Suppressor macrophage treated with lipopolysaccharide for 1 hour (primary cell): ENCODE measurements at places on chromosomes 3 and 15.
A peak's percentile ranks its signal among the peaks of the same experiment; 100 is the strongest.

- peak; percentile 91 for DNase-seq
Measured at GRCh38 chr3:71725271-71725991, at the start of gene EIF4E3. EIF4E3 (minus strand) TSS chr3:71725402; CDS start chr3:71725367, 35 bp downstream.

DNA sequence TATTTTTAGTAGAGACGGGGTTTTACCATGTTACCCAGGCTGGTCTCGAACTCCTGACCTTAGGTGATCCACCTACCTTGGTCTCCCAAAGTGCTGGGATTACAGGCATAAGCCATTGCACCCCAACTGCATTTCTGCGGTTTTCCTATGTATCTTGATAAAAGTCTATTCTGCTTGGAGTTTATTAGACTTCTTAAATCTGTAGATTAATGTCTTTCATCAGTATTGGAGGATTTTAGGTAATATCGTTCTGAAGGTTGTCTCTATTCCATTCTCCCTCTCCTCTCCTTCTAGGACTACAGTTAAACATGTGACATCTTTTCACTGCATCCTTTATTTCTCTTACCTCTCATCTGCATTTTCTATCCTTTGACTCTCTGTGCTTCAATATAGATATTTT is 46.3 kb upstream of the GCNT3 start:
- DNase-seq: no peak

DNA sequence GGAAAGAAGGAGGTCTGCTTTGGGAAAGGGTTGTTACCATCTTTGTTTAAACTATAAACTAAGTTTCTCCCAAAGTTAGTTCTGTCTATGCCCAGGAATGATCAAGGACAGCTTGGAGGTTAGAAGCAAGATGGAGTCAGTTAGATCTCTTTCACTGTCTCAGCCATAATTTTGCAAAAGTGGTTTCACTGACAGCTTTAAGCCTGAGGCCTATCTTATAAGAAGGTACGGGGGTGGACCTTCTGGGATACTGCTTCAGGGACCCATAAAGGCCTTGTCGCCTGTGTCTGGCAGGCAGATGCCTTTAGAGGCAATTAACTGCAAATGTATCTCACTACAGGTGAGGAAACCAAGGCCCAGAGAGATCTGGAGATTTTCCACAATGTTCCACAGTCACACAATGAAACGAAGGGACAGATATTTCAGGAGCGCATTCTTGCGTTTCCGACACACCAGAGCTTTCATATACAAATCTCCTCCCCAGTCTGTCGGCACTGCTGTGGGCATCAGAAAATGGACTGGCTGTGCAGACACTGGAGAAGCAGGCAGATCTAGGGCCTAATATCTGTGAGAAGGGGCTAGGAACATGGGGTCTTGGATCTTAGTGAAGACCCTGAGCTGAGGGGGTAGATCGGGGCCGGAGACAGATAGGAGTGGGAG is 169.5 kb upstream of the SMAD3 start:
- DNase-seq: no peak

DNA sequence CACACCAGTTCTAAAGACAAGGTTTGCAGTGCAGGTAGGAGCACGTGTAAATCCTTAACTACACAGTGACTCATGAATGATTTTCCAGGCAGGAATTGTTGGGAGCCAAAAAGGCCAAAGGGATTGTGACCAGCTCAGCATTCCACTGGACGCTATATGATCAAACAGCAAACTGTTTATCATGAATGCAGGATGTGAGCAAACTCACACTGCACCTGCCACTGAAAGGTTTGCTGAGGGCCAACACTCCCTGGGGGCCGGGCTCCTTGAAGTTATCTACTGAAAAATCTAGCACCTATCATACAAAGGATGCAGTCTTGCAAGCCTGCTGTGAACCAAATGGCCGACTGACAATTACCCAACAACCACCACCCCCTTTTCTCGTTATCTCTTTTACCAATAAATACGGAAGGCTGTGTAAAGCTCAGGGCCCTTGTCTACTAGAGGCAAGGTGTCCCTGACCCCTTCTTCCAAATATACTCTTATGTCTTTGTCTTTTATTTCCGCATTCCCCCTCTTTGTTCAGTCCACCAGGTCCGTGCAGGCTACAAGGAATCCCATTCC is 11.5 kb upstream of the DNASE1L3 start:
- DNase-seq: no peak

- no peak for DNase-seq
Measured at GRCh38 chr3:27358372-27358771, 10.8 kb downstream of the NEK10 start.

DNA sequence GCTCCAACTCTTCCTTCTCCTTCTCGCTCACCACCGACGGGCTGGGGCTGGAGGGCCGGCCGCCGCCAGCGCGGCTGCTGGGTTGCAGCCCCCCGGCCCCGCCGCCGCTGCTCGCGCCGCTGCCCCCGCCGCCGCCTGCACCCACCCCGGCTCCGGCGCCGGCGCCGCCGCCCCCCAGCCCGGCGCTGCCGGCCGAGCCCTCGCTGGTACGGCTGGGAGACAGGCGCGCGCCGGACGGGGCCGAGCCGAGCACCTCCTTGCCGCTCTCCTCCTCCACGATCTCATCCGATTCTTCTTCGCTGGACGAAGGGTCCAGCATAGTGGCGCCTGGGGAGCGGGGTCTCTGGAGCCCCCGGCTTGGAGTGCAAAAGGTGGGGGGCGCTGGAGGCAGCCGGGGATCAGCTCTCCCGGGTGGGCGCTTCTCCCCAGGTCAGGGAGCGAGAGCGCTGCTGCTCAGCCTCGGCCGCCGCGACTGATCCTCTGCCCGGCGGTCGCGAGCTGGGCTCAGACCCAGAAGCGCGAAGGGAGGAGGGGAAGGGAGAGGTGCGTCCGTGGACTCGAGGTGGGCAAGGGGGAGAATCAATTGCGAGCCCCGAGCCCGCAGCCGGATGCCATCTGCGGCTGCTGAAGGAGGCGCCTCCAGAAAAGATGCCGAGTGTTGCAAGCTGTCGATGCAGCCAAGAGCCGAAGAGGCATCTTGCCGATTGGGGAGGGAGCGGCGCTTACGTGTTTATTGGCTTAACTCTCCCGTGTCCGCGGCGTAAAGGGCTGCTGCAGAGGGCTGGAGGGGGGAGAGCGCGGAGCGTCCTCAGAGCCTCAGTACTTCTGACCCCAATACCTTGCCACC is at the start of gene CADPS:
CADPS (minus strand) TSS at position 706 of the 847 bp plus-strand sequence; CDS start at position 319, 387 bp downstream.
- DNase-seq: no peak

GRCh38 chr3:34361921-34362320 is 563.5 kb downstream of the PDCD6IP start:
- DNase-seq: peak; percentile 95

- DNase-seq: peak; percentile 85
Measured at GRCh38 chr3:171824824-171825221, 14.5 kb upstream of the PLD1 start.

DNA sequence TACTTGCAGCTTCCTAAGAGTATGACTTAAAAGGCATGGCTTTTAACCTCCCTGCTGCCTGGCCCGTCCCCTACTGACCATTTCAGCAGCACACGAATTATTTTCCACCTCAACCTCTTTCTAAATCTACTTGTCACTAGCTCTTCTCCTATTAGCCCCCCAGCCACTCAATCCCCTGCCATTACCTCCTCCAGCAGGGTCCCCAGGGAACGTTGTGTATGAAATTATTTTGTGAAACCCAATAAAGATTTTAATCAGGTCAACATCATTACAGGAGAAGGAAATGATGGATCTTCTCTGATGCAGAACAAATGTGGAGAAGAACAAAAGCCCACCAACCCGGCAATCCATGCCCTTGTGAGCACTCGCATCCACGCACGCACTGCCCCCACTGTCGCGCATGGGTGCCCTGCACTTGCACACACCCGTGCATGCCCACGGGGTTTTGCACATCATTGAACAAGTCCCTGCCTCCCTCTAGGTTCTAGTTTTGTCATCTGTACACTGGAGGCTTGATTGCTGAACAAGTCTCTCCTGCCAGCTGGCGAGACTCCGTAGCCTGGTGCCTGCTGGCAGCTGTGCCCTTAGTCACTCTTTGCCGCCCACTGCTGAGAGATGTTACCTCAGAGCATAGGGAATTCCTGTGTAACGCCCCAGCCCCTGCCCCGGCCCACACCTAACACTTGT is 51.6 kb downstream of the LINGO1 start:
- no peak for DNase-seq

GRCh38 chr3:29686889-29687592 is 406.2 kb downstream of the RBMS3 start:
- DNase-seq: peak; percentile 5

DNA sequence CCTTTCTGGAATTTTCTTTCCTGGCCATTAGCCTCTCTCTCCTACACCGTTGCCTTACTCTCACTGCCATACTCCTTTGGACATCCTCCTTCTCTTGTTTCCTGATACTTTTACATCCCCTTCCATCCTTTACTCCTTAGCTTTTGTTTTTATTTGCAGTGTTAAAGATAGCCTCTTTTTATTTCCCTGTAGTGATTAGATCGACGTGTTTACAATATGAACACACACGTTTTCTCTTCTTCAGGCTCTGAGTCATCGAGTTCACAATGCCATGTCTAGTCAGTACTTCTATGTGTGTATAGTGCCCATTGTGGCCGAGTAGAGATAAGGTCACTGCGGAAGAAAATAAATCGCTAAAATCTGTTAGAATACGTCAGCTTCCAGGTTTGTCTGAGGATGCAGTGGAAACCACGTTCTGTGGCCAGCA is 208.5 kb downstream of the LPP start:
- DNase-seq: peak; percentile 30

- peak; percentile 92 for DNase-seq
Measured at GRCh38 chr3:196684548-196685407, 27.3 kb downstream of the CEP19 start.

GRCh38 chr3:46087871-46088270 is 60.6 kb upstream of the XCR1 start:
- DNase-seq: peak; percentile 84

DNA sequence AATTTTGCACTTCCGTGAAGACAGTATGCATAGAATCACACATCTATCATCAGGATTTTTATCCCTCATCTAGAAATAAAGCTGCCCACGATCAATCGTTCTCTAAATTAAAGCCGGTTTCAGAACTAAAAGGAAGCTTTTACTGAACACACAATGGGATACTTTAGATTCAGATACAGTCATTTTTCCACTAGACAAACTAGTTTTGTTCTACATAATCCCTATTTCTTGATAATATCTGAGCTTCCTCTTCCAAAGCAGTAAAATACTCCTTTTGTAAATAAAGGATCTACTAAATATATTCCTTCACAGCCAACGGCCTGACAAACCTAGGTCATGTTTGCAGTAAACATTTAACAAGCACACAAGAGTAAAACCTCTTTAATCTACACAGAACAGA is 2.0 kb upstream of the GANC start:
- DNase-seq: no peak

DNA sequence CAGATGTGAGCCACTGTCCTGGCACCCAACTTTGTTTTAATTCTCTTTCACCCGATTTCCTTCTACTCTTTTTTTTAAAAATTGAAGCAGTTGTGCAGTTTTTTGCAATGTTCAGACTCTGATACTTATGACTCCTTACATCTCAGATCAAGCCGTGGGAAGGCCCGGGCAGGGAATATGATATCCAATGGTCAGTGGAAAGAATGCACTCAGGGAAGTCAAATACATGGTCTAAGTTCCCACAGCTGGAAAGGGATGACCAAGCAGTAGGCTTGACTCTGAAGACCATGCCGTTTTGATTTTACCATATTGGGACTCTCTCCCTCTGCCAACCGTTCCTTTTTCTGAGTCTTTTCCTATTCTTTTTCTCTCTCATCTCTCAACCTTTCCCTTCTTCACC is 157.2 kb downstream of the RPLP1 start:
- no peak for DNase-seq

DNA sequence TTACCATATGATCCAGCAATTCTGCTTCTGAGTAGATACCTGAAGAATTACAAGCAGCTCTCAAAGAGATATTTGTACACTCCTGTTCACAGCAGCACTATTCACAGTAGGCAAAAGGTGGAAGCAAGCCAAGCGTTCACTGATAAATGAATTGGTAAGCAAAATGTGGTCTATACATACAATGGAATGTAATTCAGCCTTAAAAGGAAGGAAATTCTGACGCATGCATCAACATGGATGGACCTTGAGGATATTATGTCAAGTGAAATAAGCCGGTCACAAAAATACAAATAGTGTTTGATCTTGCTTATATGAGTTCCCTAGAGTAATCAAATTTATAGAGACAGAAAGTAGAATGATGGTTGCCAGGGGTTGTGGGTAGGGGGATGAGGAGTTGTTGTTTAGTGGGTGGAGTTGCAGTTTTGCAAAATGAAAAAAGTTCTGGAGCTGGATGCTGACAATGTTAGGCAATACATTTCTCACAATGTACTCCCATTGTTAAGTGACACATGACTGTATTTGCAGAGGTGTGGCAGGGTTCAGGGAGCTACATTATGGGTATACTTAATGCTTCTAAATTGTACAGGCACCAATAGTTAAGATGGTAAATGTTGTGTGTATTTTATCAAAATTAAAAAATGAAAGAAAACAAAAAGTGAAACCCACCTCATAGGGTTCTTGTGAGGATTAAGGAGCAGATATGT is 26.7 kb downstream of the SLC6A1 start:
- DNase-seq: no peak

DNA sequence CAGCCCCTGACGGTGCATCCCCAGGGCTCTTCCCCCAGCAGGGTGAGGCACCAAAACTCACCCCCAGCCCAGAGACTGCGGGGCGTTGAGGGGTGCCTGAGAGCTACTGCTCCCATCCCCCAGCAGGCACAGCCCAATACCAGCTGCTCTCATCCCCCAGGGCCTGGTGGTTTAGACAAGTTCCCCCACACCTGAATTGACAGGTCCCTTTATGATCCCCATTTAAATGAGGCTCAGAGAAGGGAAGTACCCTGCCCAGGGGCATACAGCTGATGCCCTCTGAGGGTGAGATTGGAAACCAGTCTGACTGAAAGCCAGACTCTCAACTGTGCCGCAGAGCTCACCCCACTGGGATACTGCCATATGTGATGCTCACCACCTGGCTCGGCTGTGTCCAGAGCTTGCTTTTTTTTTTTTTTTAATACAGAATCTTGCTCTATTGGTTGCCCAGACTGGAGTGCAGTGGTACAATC is 20.1 kb downstream of the DUSP7 start:
- DNase-seq: no peak

DNA sequence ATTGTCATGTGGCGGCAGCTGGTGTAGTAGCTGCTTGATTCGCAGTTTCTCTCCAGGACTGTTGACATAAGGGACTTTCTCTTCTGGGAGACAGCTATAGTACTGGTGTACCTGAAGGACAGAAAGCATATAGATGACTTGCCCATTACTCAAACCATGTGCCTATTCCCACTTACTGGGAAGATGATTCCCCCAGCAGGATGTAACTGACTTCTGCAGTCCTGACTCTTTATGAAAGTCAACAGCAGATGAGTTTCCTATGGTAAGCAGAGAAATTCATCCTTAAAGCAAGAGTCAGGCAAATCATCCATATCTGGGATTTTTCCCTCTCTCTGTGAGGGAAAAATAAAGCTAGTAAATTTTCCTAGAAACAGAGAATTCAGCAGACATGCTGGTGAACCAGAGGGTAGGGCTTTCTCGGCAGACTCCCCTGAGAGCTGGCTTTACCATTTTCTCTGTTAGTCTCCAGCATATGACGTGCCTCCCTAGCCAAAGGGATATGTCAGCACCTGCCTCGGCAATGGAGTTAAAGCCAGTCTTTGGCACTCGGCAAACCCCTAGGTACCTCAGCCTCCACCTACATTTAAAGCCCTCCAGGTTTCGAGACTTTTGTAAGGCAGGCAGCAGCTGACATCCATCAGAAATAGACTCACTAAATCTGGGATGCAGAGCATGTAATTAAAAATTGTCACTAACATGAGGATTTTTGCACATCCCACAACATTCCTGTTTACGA is 62.1 kb downstream of the PRICKLE2 start:
- DNase-seq: no peak

- no peak for DNase-seq
Measured at GRCh38 chr3:49626101-49626581, 48.0 kb upstream of the APEH start.

GRCh38 chr3:42102571-42102970 is 11.4 kb downstream of the TRAK1 start:
- DNase-seq: no peak
